SW 1271 (cell line): ENCODE measurements at places on chromosomes 2 and 18.
A peak's percentile ranks its signal among the peaks of the same experiment; 100 is the strongest.

GRCh38 chr18:2395427-2396161 is 175.7 kb downstream of the METTL4 start:
- DNase-seq: no peak

GRCh38 chr2:41319437-41319836 is 728.4 kb upstream of the PKDCC start:
- DNase-seq: no peak

- DNase-seq: no peak
These were observed 166.4 kb upstream of the MSH6 start for GRCh38 chr2:47616506-47616905.

DNA sequence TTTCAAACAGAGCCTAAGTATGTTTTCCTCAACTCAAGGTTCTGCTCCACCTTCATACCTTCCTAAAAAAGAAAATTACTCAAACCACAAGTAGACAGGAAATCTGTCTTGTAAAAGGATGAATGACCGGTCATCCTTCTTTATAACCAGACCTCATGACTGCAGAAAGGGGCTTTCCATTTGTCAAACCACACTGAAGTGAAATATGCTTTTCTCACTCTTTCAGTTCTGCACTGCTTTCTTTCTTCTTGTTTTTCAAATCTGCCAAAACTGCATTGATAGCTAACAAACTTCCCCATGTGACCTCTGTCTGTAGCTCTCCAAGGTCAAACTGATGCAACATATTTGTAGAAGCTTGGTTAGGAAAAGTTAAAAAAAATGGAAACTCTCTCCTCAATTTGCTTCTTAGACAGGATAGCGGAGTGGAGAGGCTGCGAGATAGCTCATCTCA is 308.9 kb upstream of the CCDC68 start:
- no peak for DNase-seq

DNA sequence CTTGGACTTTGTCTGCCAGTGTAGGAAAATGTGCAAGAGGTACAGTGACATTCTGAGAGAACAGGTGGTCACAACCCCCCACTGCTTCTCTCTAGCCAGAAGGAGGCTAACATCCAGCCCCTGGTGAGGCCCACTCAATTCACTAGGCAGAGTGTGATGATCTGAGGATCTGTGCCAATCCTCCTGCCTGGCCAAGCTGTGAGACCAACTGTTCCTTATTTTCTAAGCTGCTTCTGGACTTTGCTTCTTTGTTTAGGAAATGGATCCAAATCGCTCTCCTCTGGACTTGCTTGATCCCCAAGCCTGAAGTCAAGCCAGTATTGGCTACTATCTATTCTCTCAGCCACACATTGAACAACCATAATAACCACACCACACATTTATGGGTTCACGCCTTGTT is 202.8 kb downstream of the PIK3C3 start:
- DNase-seq: no peak

DNA sequence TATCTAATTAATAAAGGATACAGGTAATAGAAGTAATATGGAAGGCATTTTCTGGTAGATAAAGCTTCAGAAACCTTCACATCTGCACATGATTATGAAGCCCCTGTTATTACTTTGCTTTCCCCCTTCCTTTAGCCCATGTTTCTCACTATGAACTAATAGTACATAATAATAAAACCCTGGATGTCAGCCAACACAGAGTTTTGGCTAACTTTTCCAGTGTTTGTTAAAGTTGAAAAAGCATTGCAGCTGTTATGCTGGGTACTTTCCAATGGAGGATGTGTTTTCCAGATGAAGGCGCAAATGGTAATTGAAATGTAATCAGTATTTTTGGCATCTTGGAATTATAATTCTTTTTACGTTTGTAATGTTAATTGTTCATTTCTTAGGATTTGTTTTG is 43.5 kb downstream of the SPTBN1 start:
- DNase-seq: no peak

- DNase-seq: no peak
These were observed 20.0 kb downstream of the GREB1 start for GRCh38 chr2:11553661-11554398.

- DNase-seq: no peak
These were observed 21.9 kb downstream of the NRP2 start for GRCh38 chr2:205704127-205704741.

GRCh38 chr2:207255565-207256470 is 90.1 kb upstream of the KLF7 start:
- no peak for DNase-seq

DNA sequence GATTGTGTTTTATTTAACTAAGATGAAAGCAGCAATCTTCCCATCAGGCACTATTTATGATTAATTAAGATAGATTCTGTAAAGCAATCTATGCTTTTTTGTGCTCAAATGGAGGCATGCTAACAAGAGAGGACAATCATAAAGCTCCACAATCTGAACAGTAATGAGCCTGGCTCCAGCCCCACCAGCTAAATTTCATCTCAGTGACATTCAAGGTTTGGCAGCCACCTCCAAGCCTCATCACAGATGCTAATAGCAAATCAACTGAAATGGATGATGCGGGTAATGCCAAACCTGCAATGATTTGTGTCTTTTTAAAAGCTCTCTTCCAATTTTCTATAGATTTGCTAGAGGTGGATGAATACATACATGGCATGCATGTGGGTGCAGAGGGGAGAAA is 456.6 kb downstream of the TDRD15 start:
- no peak for DNase-seq

DNA sequence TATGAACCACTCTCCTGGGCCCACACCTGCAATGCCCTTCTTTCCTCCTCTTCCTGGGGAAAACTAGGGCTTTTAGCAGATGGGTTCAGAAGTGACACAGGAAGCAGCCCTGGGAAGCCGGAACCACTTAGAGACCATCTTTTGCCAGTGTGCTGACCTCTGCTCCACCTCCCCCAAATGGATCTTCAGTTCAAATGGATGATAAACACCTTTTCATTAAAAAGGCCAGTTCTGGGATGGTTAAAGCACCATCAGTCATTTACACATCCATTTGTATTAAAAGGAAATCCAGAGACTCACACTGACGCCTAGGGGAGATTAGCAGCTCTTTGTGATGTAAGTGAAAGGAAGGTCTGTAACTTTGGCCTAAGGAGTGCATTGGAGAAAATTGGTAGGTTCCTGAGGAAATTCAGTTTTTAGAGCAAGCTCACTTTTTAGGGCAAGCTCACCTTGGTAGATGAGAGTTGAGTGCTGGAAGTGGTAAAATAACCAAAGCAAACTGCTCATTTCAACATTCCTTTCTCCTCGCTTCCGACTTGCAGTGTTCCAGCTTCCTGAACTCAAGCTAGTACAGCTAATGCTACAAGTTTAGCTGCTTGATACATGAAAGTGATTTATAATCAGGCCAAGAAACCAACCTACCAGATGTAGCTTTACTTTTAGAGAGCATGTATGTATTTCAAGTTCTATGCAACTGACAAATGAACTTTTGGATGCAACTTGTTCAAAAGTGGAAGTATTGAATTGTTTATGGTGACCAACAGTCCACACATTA is 47.7 kb downstream of the ACTR2 start:
- DNase-seq: no peak

- DNase-seq: no peak
These were observed 539.3 kb downstream of the METTL4 start for GRCh38 chr18:2032036-2032435.

- DNase-seq: no peak
These were observed 11.7 kb downstream of the SLC4A3 start for GRCh38 chr2:219638948-219639755.

DNA sequence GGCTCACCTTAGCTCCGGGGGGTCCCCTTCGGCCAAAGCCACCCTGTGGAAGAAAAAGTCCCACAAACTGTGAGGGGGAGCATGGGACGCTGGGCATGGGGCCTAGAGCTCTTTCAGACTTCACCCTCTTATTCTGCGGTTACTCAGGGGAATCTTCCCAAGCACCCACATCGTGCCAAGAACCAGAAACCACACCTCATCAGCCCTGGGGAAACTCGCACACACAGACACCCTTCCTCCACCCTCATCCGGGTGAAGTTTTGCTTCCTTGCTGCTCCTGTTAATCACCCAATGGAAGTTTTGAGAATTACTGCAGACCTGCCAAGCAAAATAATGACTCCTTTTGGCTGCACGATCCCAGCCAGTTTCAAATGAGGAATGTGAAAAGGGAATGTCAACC is 59.1 kb downstream of the COL6A3 start:
- no peak for DNase-seq

GRCh38 chr2:46866770-46867246 is 48.8 kb downstream of the MCFD2 start:
- DNase-seq: no peak

GRCh38 chr2:43435746-43436145 is 160.1 kb downstream of the THADA start:
- no peak for DNase-seq

GRCh38 chr2:26246818-26247217 is 2.1 kb downstream of the HADHB start:
- DNase-seq: no peak

GRCh38 chr18:3217948-3218647 is 1.7 kb downstream of the MYOM1 start:
- DNase-seq: no peak

- DNase-seq: no peak
These were observed 9.2 kb upstream of the HDAC4 start for GRCh38 chr2:239409976-239410375.

DNA sequence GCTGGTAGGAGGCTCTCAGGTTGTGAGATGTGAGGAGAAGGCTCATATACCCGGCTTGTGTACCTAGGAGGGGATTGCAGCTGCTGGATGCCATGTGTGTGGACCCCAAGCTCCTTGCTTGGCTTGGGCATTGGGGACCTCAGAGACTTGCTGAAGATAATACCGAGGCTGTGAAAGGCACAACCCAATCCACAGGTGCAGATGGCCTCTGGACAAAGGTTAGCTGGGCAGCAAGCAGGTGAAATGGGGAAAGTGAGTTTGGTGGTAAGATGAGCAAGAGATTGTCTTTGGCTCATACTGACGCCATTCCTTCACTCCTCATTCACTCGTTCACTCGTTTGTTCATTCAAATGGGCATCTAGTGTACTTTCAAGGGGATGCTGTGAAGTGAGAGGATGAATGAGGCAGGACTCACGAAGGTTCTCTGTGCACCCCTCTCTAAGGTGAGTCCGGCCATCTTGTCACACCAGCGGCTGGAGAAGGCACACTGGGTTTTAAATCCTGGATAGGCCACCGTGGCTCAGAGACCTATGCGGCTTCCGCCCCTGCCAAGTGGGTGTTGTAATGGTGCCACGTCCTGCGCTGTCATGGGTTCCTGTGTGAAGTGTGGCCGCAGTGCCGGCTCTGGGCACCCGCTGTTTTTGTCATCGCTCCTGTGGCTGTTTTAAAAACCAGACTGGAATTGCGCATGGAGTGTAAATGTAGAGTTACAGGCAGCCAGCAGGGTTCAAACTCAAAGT is 13.7 kb downstream of the FBLN7 start:
- no peak for DNase-seq

DNA sequence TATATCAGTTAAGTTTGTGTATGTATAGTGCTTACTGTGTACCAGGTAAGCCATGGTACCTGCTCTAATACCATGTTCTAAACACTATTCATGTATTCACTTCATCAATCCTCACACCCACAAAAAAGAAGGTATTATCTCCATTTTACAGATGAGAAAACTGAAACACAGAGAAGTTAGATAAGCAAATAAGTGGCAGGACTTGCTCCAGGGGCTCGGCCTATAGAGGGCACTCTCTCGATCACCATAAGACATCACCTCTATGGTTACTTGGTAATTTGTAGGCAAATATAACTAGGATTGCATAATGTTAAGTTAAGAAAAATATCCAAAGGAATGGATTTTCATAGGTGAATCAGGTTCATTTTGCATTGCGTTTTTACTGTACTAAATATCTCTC is 118.1 kb upstream of the FN1 start:
- no peak for DNase-seq

DNA sequence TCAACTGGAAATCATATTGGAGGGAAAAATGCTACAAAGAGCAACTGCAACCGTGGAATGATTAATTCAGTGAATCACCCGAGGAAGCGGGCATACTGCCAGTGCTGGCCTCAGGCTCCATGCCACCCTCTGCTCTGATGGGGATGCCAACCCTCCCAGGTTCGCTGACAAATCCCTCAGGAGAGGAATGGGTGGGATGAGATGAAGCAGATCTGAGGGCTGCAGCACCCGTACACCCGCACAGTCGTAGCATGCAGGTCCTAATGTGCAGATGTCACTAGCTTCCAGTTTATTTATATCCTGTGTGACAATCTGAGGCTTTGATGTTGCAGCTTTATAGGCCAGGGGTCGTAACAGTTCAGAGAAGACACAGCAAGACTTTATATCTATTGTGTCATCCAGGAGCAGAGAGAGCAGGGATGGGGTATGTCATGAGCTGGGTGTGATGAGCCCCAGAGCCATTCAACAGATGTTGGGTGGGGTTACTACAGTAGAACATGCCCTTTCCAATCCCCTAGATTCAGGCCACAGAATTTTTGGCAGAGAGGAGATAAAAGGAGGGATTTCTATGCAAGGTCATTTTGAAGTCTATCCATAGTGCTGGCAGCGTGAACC is 44.6 kb downstream of the DPP4 start:
- no peak for DNase-seq

DNA sequence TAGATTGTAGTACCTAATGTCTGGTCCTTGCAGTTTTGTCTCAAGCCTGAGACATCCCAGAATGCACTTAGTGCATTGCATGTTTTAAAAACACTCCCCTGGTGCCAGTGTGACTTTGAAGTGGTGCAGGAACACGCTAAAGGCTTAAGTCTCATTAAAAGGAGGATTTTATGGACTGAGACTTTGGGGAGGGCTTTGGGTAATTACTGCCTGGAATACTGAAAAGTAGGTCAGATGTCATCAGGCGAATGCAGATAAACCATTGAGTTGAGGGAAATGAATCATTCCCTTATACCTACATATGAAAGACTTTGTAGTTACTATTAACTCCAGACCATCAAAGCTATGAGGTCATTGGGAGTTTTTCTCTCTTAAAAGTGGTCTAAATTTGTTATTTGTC is 3.0 kb upstream of the OSBPL1A start:
- no peak for DNase-seq

- DNase-seq: no peak
These were observed 45.1 kb downstream of the HDAC4 start for GRCh38 chr2:239355724-239356123.

- DNase-seq: no peak
These were observed 1006.6 kb upstream of the POU3F3 start for GRCh38 chr2:103847276-103847675.

- no peak for DNase-seq
These were observed 40.7 kb upstream of the ARHGAP25 start for GRCh38 chr2:68693951-68694350.

GRCh38 chr2:222239945-222240675 is 58.7 kb downstream of the PAX3 start:
- DNase-seq: no peak

DNA sequence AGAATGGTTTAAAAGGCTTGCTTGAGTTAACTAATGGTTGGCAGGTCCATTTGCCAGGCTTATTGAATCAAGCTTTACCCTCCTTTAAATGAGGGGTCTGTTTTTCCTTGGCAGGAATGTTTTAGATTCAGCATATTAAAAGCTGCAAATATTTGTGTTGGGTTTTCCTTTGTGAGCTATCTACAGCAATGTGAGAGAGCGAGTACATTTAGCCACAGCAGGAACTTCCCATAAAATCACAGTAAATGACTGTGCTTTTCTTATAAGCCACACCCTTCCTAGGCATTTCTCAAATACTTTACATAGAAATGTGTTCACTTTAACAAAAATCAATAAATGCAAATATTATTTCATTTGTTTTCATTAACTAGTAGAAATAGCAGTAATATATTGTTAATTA is 23.9 kb downstream of the CALCRL start:
- DNase-seq: no peak

- peak; percentile 55 for DNase-seq
These were observed 41.8 kb downstream of the TGFBRAP1 start for GRCh38 chr2:105287692-105288091.
